ENCODE measurements at places on chromosomes 3 and 15.

DNA sequence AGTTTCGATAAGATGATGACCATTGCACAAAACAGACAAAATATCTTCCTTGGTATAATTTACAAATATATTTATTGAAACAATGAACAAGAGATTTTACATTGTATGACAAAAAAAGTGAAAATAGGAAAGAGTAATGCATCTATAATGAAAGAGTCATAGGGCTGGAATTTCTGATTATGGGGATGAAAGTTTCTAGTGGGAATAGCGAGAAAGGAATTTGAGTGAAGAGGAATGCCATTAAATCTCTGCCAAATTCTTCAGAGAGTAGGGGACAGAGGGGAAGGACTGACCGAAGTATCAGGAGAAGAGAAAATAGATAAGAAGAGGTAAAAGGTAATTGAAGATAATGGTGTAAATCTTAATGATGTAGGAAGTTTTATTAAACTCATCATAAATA is 125.4 kb downstream of the VGLL3 start:
- DNase-seq: no peak

DNA sequence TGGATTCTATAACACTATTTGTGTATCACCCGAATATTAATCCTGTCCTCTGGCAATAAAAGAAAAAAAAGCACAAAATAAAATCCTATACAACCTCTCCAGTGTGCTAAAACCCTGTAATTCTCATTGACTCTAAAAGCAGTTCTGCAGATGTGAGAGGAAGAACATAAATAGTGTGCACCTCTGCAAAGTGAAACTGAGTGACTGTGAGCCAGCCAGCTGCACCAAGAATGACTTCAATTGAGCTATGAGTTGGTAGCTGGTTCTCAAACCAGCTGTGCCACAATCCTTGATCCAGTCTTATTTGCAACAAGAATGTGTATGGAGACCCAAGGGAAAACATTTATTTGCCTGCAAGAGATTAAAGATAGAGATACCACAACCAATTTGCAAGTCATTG is 31.2 kb upstream of the COL8A1 start:
- DNase-seq: no peak

DNA sequence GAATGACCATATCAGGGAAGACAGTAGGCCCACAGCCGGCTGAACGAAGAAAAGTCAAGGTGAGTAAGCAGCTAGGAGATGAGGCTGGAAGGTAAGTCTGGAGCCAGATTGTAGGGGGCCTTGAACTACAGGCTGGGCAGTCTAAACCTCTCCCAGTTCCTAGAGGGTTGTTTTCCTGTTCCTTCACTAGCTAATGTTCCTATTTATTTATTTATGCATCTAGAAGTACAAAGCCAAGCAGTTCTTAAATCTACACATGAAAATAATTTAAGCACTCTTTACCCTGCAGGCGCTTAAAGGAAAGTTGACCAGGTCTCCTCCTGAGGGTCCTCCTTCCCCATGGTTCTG is 3.7 kb downstream of the ACAA1 start:
- DNase-seq: no peak

GRCh38 chr3:16085410-16085809 is 89.1 kb upstream of the GALNT15 start:
- DNase-seq: no peak

- no peak for DNase-seq
Observed at GRCh38 chr3:152040319-152040718, 166.9 kb downstream of the SUCNR1 start.

DNA sequence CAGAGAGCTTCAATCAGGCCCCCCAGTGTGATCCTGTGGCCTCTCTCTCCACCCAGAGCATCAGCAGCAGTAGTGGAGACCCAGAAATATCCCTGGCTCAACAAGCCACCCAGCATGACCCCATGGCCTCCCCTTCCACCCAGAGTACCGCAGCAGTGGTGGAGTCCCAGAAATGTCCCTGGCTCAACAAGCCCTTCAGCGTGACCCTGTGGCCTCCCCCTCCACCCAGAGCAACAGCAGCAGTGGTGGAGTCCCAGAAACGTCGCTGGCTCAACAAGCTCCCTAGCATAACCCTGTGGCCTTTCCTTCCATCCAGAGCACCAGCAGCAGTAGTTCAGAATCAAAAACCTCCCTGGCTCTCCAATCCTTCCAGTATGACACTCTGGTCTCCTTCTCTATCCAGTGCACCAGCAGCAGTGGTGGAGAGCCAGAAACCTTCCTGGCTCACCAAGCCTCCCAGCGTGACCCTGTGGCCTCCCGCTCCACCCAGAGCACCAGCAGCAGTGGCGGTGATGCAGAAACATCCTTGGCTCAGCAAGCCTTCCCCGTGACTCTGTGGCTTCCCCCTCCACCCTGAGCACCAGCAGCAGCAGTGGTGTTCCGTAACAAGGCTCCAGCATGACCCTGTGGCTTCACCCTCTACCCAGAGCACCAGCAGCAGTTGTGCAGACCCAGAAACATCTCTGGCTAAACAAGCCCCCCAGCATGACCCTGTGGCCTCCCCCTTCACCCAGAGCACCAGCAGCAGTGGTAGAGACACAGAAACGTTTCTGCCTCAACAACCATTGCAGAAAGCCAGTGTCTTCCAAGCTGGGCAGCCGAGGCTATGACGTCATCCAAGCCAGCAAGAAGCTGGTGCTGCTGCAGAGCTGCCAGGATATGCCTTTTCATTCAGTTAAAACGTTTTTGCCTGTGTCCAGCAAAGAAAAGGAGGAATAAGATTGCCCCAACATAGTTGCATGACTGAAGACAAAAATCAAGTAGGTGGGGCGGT is 61.3 kb upstream of the TAMM41 start:
- DNase-seq: no peak

GRCh38 chr3:166100730-166101129 is 263.5 kb upstream of the BCHE start:
- no peak for DNase-seq

GRCh38 chr3:1506090-1506489 is 413.3 kb downstream of the CNTN6 start:
- no peak for DNase-seq

- no peak for DNase-seq
Observed at GRCh38 chr15:33956397-33956796, 11.9 kb upstream of the CHRM5 start.

GRCh38 chr15:32833379-32833821 is 115.6 kb downstream of the GREM1 start:
- DNase-seq: no peak

DNA sequence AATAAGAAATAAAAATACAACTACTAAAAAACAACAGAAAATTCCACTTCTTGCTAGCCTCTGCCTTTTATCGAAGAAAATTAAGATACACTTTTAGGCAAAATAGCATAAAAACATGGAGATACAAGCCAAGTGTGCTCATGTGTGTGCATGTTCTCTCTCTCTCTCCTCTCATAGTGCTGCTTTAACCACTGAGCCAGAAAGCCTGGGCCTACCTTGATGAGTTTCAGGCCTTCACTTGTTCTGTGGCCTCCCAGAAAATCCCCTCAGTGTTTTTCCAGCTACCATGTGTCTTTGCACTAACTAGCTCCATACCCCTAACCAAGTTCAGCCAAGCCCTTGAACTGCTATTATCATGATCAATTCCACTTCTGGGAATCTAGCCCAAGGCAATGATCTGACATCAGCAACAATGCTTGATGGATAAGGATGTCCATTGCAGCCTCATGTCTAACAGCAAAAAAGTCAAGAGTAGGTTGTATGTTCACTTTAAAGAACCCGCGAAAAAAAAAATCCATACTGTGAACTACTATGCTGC is 18.1 kb downstream of the CYP11A1 start:
- no peak for DNase-seq

DNA sequence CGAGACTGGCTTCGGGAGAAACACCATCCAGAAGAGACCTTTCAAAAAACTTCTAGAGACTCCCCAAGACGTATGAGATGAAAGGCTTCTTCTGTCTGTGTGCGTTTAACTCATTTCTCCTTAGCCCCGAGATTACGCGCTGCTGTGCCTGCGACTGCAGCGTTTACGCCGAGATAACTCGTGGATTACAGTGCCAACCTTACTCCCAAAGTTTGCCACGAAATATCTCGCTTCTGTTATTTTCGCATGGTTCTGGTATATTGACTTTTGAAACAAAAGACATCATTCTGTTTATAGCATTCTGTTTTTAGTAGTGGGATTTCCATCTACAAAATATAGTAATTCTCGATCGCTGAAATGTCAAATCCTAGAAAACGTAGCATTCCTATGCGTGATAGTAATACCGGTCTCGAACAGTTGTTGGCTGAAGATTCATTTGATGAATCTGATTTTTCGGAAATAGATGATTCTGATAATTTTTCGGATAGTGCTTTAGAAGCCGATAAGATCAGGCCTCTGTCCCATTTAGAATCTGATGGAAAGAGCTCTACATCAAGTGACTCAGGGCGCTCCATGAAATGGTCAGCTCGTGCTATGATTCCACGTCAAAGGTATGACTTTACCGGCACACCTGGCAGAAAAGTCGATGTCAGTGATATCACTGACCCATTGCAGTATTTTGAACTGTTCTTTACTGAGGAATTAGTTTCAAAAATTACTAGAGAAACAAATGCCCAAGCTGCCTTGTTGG is 467 bp downstream of the PGBD4 start:
- DNase-seq: no peak

- no peak for DNase-seq
Observed at GRCh38 chr3:106421909-106422308, 553.1 kb upstream of the CBLB start.

DNA sequence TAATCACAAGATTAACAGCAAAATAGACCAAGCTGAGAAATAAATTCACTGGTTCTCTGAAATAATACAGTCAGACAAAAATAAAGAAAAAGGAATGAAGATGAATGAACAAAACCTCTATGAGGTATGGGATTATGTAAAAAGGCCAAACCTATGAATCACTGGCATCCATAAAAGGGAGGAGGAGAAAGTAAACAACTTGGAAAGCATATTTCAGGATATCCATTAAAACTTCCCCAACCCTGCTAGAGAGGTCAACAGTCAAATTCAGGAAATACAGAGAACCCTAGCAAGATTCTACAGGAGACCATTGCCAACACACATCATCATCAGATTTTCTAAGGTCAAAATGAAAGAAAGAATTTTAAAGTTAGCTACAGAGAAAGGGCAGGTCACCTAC is 649.7 kb upstream of the CBLB start:
- no peak for DNase-seq

- DNase-seq: no peak
Observed at GRCh38 chr15:29331669-29332068, 62.0 kb upstream of the NSMCE3 start.

DNA sequence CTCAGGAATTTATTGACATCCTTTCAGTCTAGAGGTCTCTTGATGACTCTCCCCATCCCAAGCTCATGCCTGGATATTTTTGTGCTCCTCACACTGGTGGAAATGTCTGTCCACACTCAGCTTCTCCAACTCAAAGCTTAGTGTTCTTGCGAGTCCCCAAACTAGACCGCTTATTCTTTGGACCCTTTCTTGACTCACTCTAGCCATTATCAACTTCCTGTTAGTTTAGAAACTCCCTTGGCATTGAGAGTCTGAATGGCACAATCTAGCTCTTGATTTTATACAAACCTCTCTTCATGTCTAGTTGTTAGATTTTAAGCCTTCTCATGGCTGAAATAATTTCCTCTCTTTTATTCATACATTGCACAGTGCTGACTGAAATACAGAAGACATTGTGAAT is 19.6 kb downstream of the TIGIT start:
- DNase-seq: no peak

- no peak for DNase-seq
Observed at GRCh38 chr15:56989411-56989924, 71.0 kb downstream of the TCF12 start.

- DNase-seq: no peak
Observed at GRCh38 chr15:71329497-71330260, 214.4 kb downstream of the THSD4 start.

DNA sequence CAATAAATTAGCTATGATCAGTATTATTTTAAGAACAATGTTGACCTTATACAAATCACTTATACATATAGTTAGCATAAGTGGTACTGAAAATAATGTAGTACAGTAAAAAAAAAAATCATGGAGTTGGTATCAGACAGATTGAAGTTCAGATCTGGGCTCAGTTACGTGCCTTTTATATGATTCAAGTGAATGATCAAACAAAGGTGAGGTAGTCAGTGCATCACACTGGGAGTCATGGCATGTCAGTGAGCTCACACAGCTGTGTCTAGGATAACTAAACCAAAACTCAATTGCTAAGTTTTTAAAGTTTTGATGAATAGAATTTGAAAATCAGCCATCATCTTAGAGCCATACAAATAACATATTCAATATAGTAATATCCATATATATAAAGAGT is 11.2 kb upstream of the CCR8 start:
- DNase-seq: no peak

GRCh38 chr15:40266828-40267304 is 16.0 kb downstream of the ANKRD63 start:
- peak; percentile 70 for DNase-seq

DNA sequence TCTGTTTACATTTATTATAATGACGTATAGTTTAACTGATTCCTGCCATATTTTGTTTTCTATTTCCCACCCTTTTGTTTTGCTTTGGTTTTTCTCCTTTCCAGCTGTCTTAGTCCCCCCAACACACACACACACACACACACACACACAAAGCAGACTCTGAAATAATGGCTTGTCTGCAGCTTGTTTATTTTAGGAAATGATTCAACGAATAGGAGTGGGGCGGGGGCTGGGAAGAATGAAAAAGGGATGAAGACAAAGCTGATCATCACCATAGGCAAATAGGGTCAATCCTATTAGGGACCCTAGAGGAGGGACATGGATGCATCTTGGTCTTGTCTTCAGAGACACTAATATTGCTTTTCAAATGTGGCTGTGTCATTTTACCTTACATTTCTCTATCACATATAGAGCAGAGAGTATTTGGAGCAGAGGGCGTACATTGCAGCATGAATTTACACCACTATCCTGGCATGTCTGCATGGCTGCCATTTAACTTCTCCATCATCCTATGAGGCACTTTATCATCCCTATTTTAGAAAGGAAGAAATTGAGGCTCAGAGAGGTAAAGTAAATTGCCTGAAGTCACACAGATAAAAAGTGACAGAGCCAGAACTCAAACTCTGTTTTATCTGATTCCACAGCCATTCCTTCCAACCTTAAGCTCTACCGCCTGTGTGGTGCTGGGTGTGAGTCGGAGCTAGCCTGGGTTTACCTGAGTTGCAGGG is 147.2 kb upstream of the TPM1 start:
- peak; percentile 50 for DNase-seq
